ENCODE measurements at places on chromosomes 11 and 22. TPM values are rescaled to one million over a fixed set of nuclear protein-coding genes. Genes with fewer than 3 reads are reported as not detected.
A peak's percentile ranks its signal among the peaks of the same experiment; 100 is the strongest.

The DDIAS gene
- 4.0 TPM for total RNA-seq

The PAMR1 gene
- total RNA-seq, result 0.77 TPM

The SERPING1 gene
- total RNA-seq, result 42.8 TPM

The SCN3B gene
- total RNA-seq, result 0.12 TPM

The SLN gene
- 2.1 TPM for total RNA-seq

- no peak for DNase-seq
- no peak overlapping the region for H3K4me3 ChIP-seq
- no peak overlapping the region for H3K27ac ChIP-seq
These were observed 925.3 kb downstream of the TBC1D22A start for GRCh38 chr22:47687776-47688175.

- no peak overlapping the region for H3K4me3 ChIP-seq
- peak overlapping the region; percentile 19 for H3K27ac ChIP-seq
- H3K4me1 ChIP-seq, result no peaks in the 10 kb centered on the region
These were observed 27.5 kb downstream of the ATP6V1E1 start for GRCh38 chr22:17601031-17601430.

- no peak overlapping the region for H3K27ac ChIP-seq
- no peaks in the 10 kb centered on the region for H3K4me1 ChIP-seq
- H3K27me3 ChIP-seq, result no peaks in the 10 kb centered on the region
- H3K36me3 ChIP-seq, result no peaks in the 10 kb centered on the region
- no peak for DNase-seq
These were observed 7.1 kb upstream of the IL2RB start for GRCh38 chr22:37156686-37157435.

DNA sequence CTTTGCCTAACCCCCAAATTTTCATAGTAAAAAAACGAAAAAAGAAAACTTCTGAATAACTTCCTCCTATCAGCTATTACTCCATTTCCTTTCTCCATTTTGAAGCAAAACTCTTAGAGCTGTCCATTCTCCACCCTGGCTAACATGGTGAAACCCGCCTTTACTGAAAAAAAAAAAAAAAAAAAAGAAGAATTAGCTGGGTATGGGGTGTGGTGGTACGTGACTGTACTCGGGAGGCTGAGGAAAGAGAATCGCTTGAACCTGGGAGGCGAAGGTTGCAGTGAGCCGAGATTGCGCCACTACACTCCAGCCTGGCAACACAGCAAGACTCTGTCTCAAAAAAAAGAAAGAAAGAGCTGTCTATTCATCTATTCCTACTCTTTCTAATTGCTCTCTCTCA, 11.3 kb upstream of the NXF1 start:
- H3K4me3 ChIP-seq, result no peak overlapping the region
- H3K36me3 ChIP-seq, result peaks cover 30% of the 10 kb centered on the region
- DNase-seq, result no peak
- no peaks in the 10 kb centered on the region for H3K4me1 ChIP-seq
- H3K27me3 ChIP-seq, result no peaks in the 10 kb centered on the region

DNA sequence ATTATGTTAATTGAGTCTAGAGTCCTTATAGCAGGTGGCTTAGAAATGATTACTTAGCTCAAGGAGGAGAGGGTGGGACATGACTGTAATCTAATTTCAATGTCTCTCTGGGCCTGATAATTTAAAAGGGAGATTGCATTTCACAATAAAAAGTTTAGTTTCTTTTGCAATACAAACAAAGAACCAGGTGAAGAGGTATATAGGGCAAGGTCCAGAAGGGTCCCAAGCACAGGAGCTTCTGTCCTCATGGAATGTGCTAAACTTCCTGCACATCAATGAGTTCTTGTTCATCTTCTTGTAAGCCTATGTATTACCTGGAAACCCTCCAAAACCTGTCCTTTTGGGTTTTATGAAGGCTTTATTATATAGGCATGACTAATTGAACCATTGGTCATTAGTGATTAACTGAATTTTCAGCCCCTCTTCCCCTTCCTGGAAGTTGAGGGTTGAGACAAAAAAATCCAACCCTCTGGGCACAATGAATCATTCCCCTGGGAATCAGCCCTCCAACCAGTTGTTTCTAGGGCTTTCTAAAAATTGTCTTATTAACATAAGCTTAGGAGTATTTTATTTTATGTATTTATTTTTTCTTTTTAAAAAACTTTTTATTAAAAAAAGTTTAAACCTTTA, 37.6 kb downstream of the MS4A2 start:
- H3K27me3 ChIP-seq, result no peaks in the 10 kb centered on the region
- H3K4me3 ChIP-seq, result no peak overlapping the region
- H3K36me3 ChIP-seq, result no peaks in the 10 kb centered on the region
- no peak for DNase-seq

- H3K4me3 ChIP-seq, result no peak overlapping the region
- H3K27me3 ChIP-seq, result no peaks in the 10 kb centered on the region
- no peaks in the 10 kb centered on the region for H3K36me3 ChIP-seq
- peak overlapping the region; percentile 37 for H3K27ac ChIP-seq
- DNase-seq, result no peak
- H3K4me1 ChIP-seq, result no peaks in the 10 kb centered on the region
These were observed 118.2 kb upstream of the CRYBB3 start for GRCh38 chr22:25081409-25081824.

DNA sequence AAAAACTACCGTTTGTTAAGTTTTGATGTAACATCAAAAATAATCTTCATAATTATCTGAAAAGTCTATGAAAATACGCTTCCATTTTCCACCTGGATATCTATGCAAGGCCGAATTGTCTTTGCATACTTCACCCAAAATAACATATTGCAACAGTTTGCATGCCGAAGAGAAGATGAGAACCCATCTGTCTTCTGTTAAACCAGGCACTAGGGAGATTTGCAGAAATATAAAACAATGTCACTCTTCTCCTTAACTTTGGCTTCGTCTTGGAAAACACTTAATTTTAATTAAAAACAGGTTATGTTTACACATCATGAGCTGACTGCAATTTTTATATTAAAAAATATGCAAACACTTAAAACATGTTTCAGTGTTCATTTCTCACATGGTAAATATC, 1325.8 kb downstream of the TBC1D22A start:
- DNase-seq, result no peak
- no peak overlapping the region for H3K27ac ChIP-seq
- H3K4me3 ChIP-seq, result no peak overlapping the region
- no peaks in the 10 kb centered on the region for H3K36me3 ChIP-seq

GRCh38 chr11:125270711-125271110, 106.2 kb downstream of the PKNOX2 start:
- H3K27ac ChIP-seq, result no peak overlapping the region
- peak; percentile 28 for DNase-seq
- no peaks in the 10 kb centered on the region for H3K27me3 ChIP-seq
- no peaks in the 10 kb centered on the region for H3K4me1 ChIP-seq

DNA sequence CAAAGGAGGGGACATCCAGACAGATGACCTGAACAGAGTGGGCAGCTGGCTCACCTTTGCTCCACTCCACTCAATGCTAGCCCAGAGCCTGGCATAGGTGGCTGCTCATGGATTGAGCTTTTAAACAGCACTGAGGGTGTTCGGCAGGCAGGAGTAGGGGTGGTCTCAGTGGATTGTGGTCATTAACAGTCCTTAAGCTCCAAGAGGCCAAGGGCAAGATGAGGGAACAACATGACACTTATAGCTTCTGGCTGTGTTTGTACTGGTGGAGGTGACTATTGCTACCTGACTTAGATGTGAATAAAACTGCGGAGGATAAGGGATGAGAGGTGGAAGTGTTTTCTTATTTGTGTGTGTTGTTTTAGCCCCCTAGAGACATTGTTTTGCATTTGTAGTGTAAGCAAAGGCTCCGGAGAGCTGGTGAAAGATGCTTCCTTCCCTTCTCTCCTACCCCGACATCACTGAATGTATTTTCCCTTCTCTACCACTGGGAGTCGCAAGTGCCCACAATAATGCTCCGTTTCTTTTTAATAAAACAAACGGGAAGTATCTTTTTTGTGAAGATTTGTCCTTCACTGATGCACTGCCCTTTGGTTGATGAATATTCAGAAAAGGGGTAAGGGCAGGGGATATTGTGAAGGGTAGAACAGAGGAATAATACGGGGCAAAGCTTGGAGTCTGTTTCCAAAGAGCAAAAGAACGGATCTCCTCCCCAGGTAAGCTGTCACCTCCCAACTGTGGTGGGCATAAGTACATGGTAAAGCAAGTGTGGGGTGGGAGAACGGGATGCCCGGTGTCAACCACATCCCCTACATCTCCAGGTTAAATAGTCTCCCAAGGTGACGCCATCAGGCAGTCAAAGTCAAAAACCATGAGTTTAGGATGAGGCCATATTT, 27.5 kb upstream of the MTNR1B start:
- H3K27ac ChIP-seq, result no peak overlapping the region
- peak; percentile 20 for DNase-seq
- H3K36me3 ChIP-seq, result no peaks in the 10 kb centered on the region
- H3K27me3 ChIP-seq, result no peaks in the 10 kb centered on the region

- H3K4me1 ChIP-seq, result peaks cover 14% of the 10 kb centered on the region
- DNase-seq, result peak; percentile 35
These were observed 25.7 kb upstream of the LRRC55 start for GRCh38 chr11:57155838-57156607.

- DNase-seq, result no peak
- no peaks in the 10 kb centered on the region for H3K36me3 ChIP-seq
- no peak overlapping the region for H3K4me3 ChIP-seq
- H3K4me1 ChIP-seq, result peaks cover 8% of the 10 kb centered on the region
- no peaks in the 10 kb centered on the region for H3K27me3 ChIP-seq
- no peak overlapping the region for H3K27ac ChIP-seq
These were observed 16.4 kb upstream of the MMP7 start for GRCh38 chr11:102546923-102547471.

- no peak for DNase-seq
- H3K27me3 ChIP-seq, result no peaks in the 10 kb centered on the region
These were observed 9.7 kb upstream of the THY1 start for GRCh38 chr11:119432484-119433357.

DNA sequence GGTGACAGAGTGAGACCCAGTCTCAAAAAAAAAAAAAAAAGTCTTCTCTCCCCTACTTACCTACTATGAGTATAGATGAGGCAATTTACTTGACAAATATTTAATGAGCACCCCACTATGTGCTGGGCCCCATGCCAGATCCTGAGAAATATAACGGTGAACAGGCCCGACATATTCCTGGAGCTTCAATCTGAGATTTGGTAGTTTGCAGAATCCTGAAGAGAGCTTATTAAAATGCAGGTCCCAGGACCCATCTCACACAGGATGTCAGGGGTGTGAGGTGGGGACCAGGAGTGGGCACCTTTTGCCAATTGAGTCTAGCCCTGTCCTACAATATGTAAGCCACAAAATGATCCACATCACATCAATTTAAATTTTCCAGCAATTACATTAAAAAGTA, 44.0 kb downstream of the KCNJ4 start:
- no peak overlapping the region for H3K4me3 ChIP-seq
- H3K27ac ChIP-seq, result no peak overlapping the region
- H3K36me3 ChIP-seq, result no peaks in the 10 kb centered on the region
- peaks cover 15% of the 10 kb centered on the region for H3K4me1 ChIP-seq

DNA sequence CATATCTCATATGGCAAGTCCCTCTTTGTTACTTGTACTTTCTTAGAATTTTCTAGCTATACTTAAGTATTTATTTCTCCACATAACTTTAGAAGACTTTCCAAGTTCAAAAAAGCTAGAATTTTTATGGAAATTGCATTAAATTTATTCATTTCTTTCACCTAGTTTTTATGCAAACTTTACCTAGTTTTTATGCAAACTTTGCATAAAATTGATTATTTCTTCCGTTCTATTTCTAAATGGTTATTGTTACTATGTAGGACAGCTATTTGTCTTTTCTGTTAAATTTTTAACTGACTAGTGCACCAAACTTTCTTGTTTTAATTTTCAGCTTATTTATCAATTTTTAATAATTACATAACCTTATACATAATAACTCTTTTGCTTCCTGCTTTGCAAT, 3.2 kb upstream of the CREBZF start:
- no peaks in the 10 kb centered on the region for H3K4me1 ChIP-seq
- DNase-seq, result no peak
- no peaks in the 10 kb centered on the region for H3K27me3 ChIP-seq
- no peak overlapping the region for H3K27ac ChIP-seq

GRCh38 chr22:19874307-19875060, 19.8 kb upstream of the GNB1L start:
- peak overlapping the region; percentile 67 for H3K27ac ChIP-seq
- H3K4me1 ChIP-seq, result peaks cover 15% of the 10 kb centered on the region
- DNase-seq, result peak; percentile 87
- no peaks in the 10 kb centered on the region for H3K36me3 ChIP-seq
- H3K27me3 ChIP-seq, result no peaks in the 10 kb centered on the region
- H3K4me3 ChIP-seq, result no peak overlapping the region

- no peaks in the 10 kb centered on the region for H3K4me1 ChIP-seq
- DNase-seq, result no peak
- no peaks in the 10 kb centered on the region for H3K36me3 ChIP-seq
- peak overlapping the region; percentile 51 for H3K4me3 ChIP-seq
- H3K27ac ChIP-seq, result no peak overlapping the region
These were observed 846 bp upstream of the OAF start for GRCh38 chr11:120209746-120210625.

DNA sequence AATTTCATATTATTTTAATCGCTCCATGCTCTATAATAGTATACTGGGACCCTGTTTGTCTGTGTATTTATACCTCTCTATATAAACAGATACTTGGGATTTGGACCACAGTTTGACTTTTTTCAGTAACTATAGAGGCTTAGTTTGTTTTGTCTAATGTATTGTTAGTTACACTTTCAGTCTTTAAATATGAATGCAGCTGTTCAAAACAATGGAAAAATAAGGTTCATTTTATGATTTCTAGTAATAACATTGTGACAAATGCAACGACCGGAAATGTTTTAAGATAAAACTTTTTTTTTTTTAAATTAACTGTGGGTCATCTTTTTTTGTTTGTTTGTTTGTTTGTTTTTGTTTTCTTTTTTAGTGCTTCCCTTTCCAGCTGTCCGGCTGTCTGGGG, 133.5 kb downstream of the ARHGAP42 start:
- DNase-seq, result no peak
- no peak overlapping the region for H3K27ac ChIP-seq
- H3K4me3 ChIP-seq, result no peak overlapping the region

GRCh38 chr11:120066738-120067437, 71.0 kb downstream of the TRIM29 start:
- no peak overlapping the region for H3K27ac ChIP-seq
- no peaks in the 10 kb centered on the region for H3K36me3 ChIP-seq
- no peak overlapping the region for H3K4me3 ChIP-seq
- H3K27me3 ChIP-seq, result no peaks in the 10 kb centered on the region
- DNase-seq, result no peak

GRCh38 chr11:129374993-129375750, 476 bp upstream of the BARX2 start:
- peak; percentile 46 for DNase-seq
- H3K36me3 ChIP-seq, result no peaks in the 10 kb centered on the region
- H3K4me3 ChIP-seq, result peak overlapping the region; percentile 58
